ENCODE measurements at places on chromosomes 7 and 10.

- DNase-seq, result peak; percentile 20
These were observed 5.6 kb downstream of the AVL9 start for GRCh38 chr7:32500922-32501341.

DNA sequence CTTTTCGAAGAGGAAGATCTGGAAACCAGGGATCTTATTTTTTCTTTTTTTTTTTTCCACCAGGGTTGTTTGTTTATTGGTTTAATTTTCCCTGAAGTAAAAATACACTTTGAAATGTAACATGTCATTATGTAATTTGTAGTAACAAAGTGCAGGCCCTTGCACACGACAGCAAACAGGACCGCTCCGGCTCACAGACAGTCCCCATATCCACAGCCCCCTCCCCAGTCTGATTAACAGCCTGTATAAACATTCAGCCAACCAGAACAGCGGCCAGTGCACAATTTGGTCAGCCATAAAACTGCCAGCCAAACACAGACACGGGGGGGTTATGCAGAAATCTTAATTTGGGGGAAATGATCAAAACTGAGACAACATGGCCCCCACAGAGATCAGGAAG, 431.6 kb upstream of the NPVF start:
- no peak for DNase-seq

DNA sequence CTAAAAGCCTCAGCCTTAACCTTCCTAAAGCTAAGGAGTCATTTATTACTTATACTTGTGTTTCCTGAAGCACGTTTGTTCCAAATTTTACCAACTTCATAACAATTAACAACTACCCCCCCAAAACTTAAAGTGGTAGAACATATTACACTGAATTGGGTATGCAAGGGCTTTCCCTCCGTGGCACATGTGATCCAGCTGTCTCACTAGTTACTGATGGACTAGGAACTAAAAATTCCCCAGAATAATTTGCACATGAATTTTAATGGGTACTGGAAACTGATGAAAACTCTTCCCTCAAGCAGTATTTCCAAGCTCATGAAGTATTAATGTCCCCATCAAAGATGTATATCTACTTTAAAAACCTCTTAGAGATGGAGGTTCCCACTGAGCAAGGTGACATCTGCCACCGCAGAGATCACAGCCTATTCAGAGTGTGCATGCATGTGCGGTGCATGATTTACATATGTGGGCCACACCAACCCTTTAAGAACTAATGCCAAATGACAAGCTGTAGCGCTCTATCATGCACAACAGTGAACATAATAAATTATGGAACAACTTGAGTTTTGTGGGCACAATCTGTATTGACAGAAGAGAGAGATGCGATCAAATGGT, 139.9 kb upstream of the ADCY1 start:
- DNase-seq, result no peak

DNA sequence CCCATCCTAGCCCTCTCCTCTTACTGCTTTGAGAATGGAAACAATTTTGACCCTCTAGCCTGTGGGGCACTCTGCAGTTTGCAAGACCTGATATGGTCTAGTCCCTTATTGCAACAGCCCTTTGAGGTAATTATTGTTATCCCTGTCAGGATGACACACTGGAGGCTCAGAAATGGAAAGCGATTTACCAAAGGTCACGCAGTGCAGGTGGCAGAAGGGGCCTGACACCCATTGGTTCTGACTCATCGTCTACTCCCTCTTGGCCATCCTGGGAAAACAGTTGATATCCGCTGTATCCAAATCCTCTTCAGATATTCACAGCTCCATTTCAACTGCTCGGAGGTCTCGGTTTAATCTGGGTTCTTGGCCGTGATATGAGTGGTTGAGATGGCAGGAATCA, 44.7 kb upstream of the AQP1 start:
- no peak for DNase-seq

- DNase-seq, result peak; percentile 51
These were observed at the start of gene TMEM184A for GRCh38 chr7:1555813-1556543. TMEM184A (minus strand) TSS chr7:1556205; CDS start chr7:1555484, 721 bp downstream.

DNA sequence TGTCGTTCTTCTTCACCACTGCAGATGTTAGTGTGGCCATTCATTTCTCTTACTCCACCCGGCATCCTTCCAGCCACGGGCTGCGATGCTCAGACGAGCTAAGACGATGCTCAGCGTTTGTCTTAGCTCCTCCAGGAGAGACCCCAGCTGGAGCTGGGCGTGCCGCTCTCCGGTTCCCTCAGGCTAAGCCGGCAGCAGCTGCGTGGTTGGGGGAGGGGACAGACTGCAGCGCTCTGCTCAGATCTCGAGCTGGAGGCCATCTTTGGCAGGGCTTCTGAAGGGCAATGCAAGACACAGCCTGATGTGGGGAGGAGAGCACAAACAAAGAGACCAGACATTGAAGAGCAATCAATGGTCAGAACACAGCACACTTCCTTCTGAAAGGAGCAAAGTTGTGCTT, 4.8 kb downstream of the INA start:
- DNase-seq, result no peak

- DNase-seq, result no peak
These were observed 82.8 kb upstream of the PPP2R2D start for GRCh38 chr10:131817866-131818509.

DNA sequence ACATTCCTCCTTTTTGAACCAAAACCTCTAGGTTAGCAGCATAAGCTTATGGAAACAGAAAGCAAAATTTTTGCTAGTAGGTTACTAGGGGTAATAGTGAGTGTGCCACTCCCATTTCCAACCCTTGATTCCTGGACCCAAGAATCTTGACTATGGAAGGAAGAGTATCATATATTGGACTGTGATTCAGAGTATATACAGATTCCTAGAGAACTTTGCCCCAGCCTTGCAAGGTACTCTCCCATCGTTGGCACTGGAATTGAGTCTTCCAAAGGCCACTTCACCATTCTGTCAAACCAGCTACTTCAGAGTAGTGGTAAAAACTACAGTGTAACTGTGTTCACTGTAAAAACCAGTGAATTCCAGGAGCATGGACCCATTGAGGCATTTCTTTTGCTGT, 69.4 kb downstream of the LRRC17 start:
- no peak for DNase-seq

GRCh38 chr7:100887516-100888290, 1.8 kb downstream of the UFSP1 start:
- DNase-seq, result peak; percentile 86

DNA sequence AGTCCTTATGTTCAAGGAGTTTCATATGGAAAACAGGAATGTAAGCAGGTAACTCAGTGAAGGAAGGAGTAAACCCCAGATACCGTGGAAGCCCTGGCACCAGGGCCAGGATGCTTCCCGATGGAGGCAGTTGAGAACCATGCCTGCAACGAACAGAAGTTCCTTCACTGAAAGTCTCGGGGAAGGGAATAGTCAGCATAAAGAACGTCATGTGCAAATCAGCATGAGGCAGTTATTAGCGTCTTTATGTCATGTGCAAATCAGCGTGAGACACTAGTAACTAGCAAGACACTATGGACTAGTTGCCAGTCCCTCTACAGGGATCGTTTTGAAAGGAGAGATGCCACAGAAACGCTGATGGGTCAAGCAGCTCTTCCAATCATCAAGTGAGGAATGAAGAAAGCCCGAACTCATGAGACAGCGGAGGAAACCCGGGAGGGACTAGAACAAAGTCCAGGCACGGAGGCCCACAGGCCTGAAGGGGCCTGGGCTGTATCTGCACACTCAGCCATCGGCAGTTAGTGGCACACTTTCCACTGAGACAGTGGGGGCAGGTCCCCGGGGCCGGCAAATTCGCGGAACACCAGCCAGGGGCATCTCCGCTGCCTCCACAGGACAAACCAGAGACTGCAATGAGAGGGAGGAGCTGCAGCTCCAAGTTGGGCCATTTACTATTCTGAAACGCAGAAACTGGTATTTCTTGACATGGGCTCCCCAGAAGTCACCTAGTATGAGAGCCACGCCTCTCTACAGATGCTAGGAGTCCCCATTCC, 109.6 kb downstream of the SFMBT2 start:
- no peak for DNase-seq

DNA sequence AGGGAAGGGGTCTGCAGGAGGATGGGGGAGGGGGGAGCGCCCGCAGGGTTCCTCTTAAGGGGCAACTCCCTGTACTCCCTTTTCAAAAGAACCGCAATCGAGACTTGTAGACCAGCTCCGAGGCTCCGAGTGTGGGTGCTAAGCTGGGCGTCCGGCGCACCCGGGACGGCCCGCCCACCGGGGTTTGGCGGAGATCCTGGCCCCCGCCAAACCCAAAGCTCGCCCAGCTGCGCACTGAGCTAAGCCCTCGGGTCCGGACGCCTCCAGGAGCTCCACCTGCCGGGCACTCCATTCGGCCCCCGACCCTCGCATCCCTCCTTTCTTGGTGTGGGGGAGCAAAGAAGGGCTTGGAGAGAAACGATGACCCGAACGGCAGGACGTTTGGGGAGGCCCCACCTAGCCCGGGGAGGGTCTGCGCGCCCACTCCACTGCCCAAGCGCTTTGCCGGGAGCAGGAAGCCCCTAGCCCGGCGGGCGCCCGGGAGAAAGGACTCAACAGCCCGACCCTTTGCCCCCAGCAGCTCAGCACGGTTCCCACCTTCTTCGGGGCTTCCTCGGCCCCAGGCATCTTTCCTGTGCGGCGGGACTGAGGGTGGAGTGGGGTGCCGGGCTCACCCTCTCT, 651 bp downstream of the AFAP1L2 start:
- peak; percentile 36 for DNase-seq

- no peak for DNase-seq
These were observed 1525.6 kb downstream of the REEP3 start for GRCh38 chr10:65046831-65047230.

DNA sequence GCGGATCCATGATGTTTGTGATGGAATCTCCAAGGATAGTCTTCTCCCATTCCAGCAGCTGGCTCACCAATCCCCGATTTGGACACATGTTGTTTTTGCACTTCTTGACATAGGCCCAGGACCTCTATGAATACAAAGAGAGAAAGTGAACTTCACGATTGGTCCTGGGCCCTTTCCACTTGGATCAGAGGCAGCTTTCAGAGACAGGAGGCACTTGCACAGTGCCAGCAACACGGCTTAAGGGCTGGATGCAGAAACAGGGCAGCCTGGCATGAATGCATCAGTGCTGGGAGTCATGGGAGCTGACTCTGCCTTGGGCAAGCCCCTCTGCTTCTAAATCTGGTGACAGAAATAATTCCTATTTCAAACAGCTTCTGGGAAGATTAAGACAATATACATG, 2.1 kb upstream of the TMEM120A start:
- DNase-seq, result no peak

GRCh38 chr10:30420266-30420665, 13.7 kb upstream of the MAP3K8 start:
- peak; percentile 73 for DNase-seq

DNA sequence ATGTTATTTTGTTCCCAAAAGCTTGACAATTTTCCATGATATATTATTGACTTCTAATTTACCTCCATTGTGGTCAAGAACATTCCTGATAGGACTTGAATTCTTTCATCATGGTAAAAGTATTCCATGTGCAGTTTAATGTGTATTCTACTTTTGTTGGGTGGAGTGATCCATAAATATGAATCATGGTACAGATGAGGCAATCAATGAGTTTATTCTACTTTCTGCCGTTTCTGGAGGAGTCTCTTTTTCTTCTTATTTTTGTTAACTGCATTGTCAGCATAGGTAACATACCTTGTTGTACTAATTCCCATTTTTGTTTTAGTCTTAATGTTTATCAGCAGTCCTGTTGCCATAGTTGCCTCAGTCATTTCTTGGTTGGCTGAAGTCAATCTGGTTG, 69.6 kb downstream of the SHOC2 start:
- DNase-seq, result no peak

DNA sequence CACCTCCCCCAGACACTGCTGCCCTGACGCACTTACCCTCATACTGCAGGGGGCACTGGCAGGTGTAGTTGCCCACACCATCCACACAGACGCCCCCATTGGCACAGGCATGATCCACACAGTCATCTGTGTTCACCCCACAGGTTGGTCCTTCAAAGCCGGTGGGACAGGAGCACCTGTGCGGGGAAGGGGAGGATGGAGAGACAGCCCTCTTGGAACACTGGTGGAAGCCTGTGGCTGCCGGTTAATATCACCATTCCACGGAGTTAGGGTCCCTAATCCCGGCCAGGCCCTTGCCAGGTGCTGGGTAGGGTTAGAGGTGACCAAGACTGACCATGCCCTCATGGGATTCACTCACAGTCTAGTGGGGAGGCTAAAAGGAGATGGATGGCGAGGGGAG, 171.8 kb downstream of the SLIT1 start:
- no peak for DNase-seq

GRCh38 chr7:50959560-50959959, 176.9 kb upstream of the GRB10 start:
- no peak for DNase-seq

GRCh38 chr10:111081595-111081994, 4.8 kb downstream of the ADRA2A start:
- DNase-seq, result no peak

GRCh38 chr10:96664563-96664962, 55.8 kb downstream of the PIK3AP1 start:
- DNase-seq, result peak; percentile 54

DNA sequence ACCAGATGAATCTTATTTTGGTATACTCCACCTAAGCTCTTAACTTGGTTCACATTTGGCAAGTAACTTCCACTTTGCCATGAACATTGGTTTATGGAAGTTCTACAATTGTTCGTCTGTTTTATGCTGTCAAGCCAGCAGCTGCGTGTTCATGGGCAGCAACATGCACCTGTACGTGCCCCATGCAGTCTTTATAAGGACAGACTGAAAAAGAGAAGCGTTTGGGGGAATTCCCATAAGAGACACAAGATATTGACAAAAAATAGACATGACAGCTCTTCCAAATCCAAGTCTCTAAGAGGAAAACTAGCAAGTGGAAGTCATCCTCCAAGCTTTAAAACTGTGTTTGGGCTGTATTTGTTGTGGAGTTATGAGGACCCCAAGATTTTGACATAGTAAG, 151.6 kb downstream of the SLC16A9 start:
- DNase-seq, result no peak

- DNase-seq, result no peak
These were observed 184.6 kb downstream of the JCAD start for GRCh38 chr10:29874606-29875269.

GRCh38 chr10:1050554-1050953, 1.6 kb upstream of the IDI1 start:
- DNase-seq, result peak; percentile 77

- DNase-seq, result no peak
These were observed 53.0 kb upstream of the LRRC17 start for GRCh38 chr7:102859799-102860125.

GRCh38 chr10:78042752-78043104, 9.1 kb downstream of the RPS24 start:
- peak; percentile 21 for DNase-seq

DNA sequence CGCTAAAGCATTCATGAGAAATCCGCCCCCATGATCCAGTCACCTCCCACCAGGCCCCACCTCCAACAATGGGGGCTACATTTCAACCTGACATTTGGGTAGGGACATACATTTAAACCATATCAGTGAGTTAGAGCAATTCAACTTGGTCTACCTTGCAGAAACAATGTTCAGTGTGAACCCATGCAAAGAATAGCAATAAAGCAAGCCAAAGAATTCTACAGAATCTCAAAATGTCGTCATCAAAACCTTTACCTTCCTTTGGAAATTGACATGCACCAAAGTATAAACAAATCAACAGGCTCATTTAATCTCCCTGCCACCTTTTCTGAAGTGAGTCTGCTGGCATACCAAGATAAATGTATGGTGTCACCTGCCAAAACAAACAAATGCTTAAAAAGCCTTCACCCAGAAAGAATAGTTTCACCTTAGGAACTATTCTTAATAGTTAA, 68.8 kb upstream of the ABLIM1 start:
- DNase-seq, result no peak

All from GM12865 (cell line).